ENCODE measurements at places on chromosomes 1 and 21. TPM values are rescaled to one million over a fixed set of nuclear protein-coding genes. Genes with fewer than 3 reads are reported as not detected.

- no peak for DNase-seq
Measured at GRCh38 chr1:217605390-217605789, 25.5 kb downstream of the GPATCH2 start.

DNA sequence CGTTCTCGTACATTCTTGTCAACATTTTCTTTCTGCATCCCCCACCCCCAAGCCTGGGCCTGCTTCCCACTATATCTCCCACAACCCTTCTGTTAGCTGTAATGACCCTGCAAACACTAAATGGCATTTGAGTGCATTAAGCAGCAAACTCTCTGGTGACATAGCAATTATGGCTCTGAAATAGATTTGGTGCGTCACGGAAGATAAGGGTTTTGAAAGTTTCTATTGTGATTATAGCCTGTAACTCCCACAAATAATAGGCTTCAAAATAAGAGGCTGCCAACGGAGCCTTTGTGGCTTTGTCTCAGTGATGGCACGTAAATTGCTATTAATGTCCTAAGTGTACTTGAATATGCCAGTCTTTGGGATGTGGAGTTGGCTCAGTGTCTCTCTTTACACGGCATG is 277.6 kb downstream of the PBX1 start:
- DNase-seq, result no peak

DNA sequence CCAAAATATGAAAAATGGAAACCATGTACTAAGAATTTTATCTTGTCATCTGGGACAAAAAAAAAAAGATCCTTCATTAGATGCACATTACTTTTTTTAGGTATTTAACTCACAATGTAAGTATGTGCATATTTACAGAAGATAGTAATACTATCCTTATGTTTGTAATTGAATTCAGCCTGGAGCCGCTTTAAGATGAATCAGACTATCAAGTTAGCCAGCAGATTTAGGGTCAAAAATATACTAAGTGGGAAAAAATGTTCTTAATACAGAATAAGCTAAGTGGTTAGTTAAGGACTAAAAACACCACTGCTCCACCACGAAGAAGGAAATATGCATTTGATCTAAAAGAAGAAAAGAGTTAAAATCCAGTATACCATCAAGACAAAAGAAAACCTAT is 49.1 kb downstream of the DSCAM start:
- DNase-seq, result no peak

DNA sequence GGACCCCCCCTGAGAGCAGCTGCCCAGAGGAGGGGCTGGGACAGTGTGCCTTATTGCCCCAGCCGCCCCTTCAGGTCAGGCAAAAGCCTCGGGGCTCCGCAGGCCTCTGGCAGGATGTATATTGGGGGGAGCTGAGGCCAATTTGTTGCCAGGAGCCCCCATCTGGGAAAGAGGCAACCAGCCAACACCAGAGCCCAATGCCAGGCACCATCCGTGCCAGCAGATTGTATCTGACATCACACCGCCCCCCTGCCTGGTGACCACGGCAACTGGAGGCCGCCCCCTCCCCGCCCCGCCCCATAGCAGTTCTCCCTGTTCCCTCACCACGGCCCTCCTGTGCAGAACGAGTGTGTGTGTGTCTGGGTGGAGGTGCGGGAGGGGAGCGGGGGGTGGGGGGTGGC is 3.6 kb upstream of the PLEKHG5 start:
- DNase-seq, result no peak

DNA sequence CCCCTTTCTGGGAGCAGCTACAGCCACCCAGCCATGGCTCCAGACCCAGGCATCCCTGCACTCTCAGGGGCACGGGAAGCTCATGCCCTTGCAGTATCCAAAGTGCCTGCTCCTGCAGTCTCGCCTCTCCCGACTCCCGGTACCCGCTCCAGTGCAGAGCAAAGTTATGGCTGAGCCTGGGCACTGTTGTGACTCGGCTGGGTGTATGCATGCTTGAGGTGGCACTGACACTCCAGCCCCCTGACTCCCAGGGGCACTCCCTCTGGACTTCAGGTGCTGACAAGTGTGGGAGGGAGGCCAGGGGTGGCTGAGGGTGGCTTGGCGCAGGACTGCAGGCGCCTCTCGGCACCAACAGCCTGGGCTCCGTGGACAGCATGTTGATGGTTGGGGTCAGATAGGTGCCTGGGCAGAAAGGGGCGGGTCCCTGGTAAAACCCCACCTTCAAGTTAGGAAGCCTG is 580.1 kb upstream of the ADGRL2 start:
- no peak for DNase-seq

- DNase-seq, result no peak
Measured at GRCh38 chr1:161480381-161481035, 24.7 kb upstream of the FCGR2A start.

Gene ILDR2
- 15.5 TPM for polyA plus RNA-seq

Gene RIPPLY3
- polyA plus RNA-seq, result 1.9 TPM
